Stimulated activated CD4-positive, alpha-beta T cell treated with anti-CD3 and anti-CD28 coated beads, Interleukin-15, amount 100 ng/mL, for 1 hour (primary cell): ENCODE measurements at places on chromosomes 3 and 15.
A peak's percentile ranks its signal among the peaks of the same experiment; 100 is the strongest.

DNA sequence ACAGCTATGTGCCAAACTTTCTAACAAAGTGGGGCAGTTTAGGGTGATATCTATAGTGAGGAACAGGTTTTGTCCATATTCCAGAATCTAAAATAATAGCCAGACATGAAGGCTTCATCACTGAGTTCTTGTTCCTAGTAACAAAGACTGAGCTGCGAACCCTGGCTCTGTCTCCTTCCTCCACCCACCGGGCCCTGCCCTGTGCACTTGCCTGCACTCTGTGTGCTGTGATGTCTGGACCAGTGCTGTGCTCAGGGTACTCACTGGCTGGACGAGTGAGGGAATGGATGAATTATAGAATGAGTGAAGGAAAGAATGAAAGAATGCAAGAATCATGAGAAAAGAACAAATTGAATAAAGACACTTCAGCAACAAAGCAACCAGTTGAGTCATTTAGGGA lies 8.9 kb upstream of the NMNAT3 start:
- no peak for DNase-seq

DNA sequence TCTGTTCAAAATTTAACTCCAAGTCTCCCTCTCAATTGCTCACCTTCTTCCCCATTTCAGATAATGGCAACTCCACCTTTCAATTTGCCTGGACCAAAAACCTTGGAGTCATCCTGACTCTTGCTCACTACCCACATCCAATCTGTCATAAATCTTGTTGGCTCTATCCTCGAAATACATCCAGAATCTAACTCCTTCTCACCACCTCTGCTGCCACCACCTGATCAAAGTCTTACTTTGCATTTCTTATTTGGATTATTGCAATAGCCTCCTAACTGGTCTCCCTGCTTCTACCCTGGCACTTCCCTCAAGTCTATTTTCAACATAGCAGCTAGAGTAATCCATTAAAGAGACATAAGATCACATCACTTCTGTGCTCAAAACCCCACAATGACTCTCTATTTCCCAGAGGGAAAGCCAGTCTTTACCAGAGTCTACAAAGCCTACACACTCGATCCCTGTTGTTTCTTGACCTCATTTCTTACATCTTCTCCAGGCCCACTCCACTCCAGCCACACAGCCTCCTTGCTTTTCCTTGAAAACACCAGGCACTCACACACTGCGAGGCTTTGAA lies 86.6 kb downstream of the GPR156 start:
- DNase-seq, result no peak

- no peak for DNase-seq
These were observed 96.2 kb upstream of the NR2F2 start for GRCh38 chr15:96234109-96234892.

- DNase-seq, result no peak
These were observed 922.9 kb downstream of the SI start for GRCh38 chr3:164155400-164155799.

DNA sequence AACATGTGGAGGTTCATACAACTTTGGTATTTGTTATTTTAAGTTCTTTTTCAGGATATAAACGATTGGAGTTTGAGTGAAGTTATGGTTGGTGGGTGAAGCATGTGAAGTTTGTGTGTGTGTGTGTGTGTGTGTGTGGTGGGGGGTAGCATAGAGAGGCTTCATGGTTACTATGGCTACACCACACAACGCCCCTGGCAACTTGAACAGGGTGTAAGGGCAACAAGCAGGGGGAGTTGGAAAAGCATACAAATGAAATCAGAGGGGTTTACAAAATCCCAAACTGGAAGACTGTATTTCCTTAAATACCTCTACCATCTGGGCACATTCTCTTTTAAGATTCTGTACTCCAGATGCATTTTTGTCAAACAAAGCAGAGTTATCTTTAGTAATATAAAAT lies 207.5 kb downstream of the SV2B start:
- DNase-seq, result no peak

- DNase-seq, result no peak
These were observed 1.1 kb upstream of the TRIM71 start for GRCh38 chr3:32816439-32817256.

- DNase-seq, result no peak
These were observed 293.1 kb upstream of the CHRM5 start for GRCh38 chr15:33675246-33675645.

- no peak for DNase-seq
These were observed 325.0 kb downstream of the CGGBP1 start for GRCh38 chr3:87733671-87734367.

- DNase-seq, result no peak
These were observed 17.1 kb upstream of the IGDCC3 start for GRCh38 chr15:65394936-65395335.

- DNase-seq, result no peak
These were observed 287.2 kb downstream of the CGGBP1 start for GRCh38 chr3:87771337-87772192.

- no peak for DNase-seq
These were observed 356.6 kb upstream of the ADAMTS9 start for GRCh38 chr3:65044401-65044800.

GRCh38 chr3:80770106-80771074 lies 991.1 kb downstream of the GBE1 start:
- no peak for DNase-seq

DNA sequence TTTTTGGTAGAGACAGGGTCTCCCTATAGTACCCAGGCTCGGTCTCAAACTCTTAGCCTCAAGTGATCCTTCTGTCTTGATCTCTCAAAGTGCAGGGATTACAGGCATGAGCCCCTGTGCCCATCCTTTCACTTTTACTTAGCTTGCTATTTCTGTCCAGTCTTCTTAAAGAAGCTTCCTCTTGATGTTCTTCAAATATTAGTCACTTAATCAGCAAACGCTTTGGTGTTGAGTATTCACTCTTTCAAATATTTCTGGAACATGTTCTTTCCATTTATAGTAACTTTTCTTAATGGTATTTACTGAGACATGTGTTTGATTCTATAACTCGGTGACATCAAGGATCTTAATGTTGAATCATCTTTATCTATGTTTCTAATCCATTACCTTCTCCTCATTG lies 122.1 kb downstream of the CNTN6 start:
- no peak for DNase-seq

- no peak for DNase-seq
These were observed 10.1 kb upstream of the LRRC15 start for GRCh38 chr3:194379651-194380050.

DNA sequence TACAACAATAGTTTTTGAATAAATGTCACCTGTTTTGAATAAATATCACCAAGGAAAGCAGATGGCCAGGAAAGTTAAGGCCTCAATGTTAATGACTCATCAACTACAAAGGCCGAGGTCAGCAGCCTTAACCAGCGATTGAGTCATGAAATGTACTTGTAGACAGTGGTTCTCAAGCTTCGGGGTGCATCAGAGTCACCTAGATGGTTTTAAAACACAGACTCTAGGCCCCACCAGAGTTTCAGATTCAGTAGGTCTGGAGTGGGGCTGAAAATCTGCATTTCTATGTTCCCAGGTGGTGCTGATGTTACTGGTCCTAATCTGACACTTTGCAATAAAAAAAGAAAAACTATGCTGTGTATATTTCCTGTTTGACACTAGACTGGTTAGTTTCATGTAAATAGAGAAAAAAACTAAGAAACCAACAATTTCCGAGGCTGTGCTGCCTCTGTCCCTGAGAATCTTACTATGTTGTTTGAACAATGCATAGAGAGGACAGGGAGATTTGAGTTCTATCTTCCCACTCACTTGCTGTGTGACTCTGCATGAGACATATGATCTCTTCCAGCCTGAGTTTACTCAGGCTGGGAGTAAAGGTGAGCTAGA lies 9.8 kb downstream of the RAB27A start:
- DNase-seq, result peak; percentile 20

- DNase-seq, result no peak
These were observed 458.3 kb upstream of the CBLB start for GRCh38 chr3:106326941-106327695.

GRCh38 chr15:76983590-76984375 lies 11.1 kb upstream of the PSTPIP1 start:
- DNase-seq, result no peak

- DNase-seq, result no peak
These were observed 269.7 kb upstream of the SOX2 start for GRCh38 chr3:181442066-181442465.

- no peak for DNase-seq
These were observed 47.2 kb upstream of the IQSEC1 start for GRCh38 chr3:13120289-13120927.

DNA sequence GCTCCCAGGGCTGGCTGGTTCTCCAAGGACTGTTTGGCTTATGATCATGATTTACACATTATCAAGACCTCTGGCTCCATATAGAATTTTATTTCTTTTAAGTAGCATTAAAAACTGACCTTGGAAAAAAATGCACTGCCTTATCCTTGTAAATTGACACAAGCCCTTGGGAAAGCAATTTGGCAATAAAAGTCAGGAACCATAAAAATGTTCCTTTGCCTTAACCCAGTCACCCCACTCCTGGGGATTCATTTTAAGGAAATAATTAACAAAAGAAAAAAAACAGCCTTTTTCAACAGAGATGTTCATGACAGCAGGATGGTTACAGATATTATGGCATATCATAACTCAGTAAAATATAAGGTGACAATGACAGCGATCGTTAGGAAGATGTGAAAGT lies 51.6 kb upstream of the NR2E3 start:
- DNase-seq, result no peak

GRCh38 chr3:37956723-37957538 lies 33.7 kb upstream of the VILL start:
- DNase-seq, result no peak

DNA sequence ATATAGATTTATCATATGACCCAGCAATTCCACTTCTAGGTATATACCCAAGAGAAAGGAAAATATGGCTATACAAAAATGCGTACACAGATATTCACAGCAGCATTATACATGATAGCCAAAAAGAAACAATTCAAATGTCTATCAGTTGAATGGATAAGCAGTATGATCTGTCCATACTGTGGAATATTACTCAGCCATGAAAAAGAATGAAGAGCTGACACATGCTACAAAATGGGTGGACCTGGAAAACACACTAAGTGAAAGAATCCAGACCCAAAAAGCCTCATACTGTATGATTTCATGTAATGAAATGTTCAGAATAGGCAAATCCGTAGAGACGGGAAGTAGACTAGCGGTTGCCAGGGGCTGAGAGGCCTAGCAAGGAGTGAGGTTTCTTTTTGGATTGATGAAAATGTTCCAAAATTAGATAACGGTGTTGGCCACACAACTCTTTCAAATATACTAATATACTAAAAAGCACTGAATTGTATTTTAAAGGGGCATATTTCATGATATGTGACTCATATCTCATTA lies 33.4 kb downstream of the FGD5 start:
- no peak for DNase-seq

DNA sequence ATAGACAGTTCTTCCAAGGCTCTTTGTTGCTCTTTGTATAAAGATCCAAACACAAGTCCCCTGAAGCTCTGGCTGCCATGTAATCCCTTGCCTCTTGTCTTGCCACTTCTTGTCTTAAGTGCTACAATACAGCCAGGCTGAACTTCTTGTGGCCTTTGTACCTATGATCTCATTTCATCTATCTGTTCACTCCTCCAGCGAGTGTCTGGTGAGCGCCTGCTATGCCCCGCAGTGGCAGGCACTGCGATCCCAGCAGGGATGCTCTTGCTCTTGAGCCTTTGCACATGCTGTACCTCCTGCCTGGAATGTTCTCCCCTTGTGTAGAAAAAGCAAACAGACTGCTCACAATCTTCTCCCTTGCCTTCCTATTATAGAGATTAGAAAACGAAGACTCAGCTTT lies 81.9 kb upstream of the ADPGK start:
- DNase-seq, result no peak

DNA sequence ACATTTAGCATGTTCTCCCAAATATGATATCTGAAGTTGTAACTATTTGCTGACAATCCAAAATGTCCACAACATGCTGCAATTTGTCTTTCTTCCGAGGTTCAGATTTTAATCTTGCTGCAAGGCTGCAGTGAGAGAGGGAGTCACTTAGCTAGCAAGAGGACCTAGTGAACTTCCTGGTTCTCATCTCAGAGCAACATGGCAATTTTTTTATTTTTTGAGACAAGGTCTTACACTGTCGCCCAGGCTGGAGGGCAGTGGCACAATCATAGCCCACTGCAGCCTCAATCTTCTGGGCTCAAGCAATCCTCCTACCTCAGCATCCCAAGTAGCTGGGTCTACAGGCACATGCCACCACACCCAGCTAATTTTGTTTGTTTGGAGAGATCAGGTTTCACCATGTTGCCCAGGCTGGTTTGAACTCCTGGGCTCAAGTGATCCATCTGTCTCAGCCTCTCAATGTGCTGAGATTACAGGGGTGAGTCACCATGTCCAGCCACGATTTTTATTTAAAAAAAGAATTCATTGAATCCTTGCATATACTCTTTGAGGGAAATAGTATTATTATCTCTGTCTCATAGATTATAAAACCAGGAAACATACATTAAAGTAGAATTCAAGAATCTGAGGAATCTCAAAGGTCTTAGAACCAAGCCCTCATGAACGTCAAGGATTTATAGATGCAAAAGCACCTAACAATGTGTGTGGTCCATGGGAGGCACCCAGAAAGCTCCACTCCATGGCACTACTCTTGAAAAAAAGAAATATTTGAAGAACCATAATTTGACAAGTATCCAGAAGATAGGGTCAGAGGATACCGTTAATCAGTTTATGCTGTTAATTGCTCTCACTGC lies 9.1 kb downstream of the HDC start:
- DNase-seq, result no peak

DNA sequence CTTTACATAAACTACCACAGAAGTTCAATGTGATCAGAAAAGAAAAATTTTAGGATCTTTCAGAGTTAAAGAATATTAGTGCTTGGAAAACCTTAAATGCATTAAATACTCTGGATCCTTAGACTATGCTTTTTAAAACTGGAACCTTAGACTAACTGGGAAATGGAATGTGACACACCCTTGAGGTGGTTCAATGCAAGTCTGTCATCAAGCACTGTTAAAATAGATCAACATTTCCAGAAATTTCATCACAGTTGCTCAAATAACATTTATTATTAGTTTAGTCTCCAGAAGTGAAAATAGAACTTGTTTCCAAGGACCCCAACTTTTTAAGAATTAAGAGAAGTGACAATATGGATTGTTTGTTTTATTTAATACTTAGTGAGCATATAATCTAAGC lies 71.8 kb downstream of the GAP43 start:
- DNase-seq, result no peak

DNA sequence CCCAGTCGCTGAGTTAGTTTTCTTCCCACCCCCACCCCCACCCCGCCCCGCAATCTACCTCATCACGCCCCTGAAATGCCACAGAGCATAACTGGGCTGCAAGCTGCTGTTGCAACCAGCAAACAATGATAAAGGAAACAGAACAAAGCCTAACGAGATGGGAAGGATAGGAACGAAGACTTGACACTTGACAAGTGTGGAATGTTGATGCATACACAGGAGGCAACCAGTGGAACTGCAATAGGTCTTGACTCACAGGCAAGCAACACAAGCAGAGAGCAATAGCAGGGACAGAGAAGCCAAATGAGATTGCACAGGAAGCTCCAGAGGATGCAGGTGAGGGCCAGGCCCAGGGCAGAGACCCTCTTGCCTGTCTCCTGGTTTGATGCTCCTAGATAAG lies 225.9 kb downstream of the IGSF11 start:
- DNase-seq, result no peak
